ENCODE measurements at places on chromosomes 4 and X.

GRCh38 chr4:54547299-54548097, 110.3 kb upstream of the KIT start:
- DNase-seq, result no peak

DNA sequence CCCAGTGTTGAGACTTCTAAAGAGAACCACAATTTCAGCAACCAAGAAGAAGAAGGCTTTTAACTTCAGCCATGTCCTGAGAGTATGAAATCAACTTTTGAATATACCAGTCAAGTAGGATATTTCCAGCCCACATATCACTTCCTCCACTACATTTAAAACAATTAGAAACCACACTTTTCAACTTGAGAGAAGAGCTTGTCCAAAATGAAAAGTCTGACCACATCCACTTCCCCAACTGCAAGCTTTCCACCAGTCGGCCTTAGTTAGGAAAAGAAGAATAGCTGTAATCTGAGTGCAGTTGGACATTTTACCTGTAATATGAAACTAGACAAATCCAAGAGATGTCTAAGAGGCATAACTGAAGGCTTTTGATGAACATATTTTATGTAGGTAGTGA, 101.9 kb upstream of the SLC7A11 start:
- DNase-seq, result no peak

- no peak for DNase-seq
Measured at GRCh38 chr4:81676537-81676936, 204.8 kb upstream of the RASGEF1B start.

DNA sequence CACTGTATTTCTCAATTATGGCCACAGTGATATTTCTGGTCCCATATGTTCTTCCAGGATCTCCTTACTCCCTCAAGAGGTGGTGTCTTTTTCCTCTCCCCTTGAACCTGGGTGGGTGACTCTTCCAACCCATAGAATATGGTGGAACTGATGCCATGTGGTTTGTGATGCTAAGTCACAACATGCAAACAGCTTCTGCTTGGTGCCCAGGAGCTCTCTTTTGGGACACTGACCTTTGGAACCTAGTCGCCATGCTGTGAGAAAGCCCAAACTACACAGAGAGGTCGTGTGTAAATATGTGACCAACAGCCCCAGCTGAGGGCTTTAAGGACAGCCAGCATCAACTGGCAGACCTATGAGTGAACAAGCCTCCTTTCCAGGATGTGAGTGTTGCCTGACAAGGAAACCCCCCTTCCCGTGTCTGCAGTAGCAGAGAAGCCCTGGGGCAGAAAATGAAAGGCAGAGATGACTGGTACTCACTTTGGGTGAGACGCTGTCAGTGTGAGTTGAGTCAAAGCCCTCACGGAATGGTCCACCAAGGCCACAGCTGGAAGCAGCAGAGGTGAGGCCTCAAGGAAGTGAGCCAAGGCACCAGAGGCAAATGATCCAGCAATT, 223.4 kb downstream of the BCOR start:
- no peak for DNase-seq

GRCh38 chr4:80017125-80017854, 55.7 kb downstream of the ANTXR2 start:
- DNase-seq, result no peak

DNA sequence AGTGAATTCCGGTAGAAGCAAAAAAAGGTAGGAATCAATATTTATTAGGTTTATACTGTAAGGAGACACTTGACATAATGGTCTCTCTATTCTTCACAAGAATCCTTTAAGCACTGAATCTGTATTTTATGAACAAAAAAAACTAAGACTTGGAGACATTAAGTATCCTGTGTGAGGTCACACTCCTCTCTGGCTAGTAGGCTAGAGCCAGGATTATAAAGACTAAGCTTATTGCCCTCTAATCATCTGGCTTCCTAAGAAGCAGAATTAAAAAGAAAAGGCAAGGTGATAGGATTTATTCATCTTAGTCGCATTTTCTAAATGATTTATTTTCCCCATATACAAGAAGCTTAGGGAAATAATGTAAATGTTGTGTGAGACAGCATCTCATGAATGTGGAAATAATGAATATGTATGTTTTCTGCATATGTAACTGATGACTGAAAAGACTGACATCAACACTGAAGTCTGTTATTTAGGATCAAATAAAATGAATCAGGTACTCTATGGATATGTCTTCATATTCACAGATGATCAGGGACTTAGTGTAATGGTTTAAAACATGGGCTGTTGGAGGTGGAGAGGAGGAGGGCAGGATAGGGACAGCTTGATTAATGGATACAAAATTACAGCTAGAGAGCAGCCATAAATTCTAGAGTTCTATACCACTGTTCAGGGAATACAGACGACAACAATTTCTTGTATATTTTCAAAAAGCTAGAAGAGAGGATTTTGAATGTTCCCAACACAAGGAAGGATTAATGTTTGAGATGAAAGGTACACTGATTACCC, 30.4 kb upstream of the PRKG2 start:
- DNase-seq, result no peak

DNA sequence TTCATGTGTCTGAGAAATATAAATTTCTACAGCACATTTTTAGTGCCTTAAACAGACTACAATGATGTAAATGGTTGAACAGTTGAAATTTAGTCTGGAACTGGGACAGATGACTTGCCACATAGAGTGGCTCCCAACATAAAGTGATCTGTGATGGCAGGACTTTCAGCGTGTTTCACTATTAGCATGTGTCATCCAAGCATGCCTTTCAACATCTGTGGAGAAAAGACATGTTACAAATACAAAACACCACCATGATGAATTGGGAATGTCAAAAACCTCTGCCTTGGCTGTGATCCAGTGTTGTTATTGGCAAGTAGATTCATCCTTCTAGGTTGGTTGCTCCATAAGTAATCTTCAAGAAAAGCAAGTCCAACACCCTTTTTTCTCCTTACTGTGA, 348.7 kb downstream of the MAPK10 start:
- no peak for DNase-seq

- no peak for DNase-seq
Measured at GRCh38 chrX:48086082-48086481, 14.6 kb upstream of the ZNF630 start.

DNA sequence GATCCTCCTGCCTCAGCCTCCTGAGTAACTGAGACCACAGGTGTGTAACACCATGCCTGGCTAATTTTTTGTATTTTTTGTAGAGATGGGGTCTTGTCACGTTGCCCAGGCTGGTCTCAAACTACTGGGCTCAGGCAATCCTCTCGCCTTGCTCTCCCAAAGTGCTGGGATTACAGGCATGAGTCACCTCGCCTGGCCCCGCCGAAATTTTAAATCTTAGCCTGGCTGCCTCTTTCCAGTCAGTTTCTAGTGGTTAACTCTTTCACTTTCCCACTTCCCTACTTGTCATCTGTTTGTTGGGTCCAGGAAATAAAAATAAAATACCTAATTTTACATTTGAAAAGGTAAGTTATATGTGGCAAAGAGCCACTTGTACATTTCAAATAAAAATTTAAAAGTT, 62.4 kb downstream of the TMEM165 start:
- DNase-seq, result no peak
